Ureter (tissue), 1 donor: ENCODE measurements at places on chromosomes 6 and 20.

GRCh38 chr6:38117281-38117680 is 297.8 kb downstream of the ZFAND3 start:
- DNase-seq: no peak

DNA sequence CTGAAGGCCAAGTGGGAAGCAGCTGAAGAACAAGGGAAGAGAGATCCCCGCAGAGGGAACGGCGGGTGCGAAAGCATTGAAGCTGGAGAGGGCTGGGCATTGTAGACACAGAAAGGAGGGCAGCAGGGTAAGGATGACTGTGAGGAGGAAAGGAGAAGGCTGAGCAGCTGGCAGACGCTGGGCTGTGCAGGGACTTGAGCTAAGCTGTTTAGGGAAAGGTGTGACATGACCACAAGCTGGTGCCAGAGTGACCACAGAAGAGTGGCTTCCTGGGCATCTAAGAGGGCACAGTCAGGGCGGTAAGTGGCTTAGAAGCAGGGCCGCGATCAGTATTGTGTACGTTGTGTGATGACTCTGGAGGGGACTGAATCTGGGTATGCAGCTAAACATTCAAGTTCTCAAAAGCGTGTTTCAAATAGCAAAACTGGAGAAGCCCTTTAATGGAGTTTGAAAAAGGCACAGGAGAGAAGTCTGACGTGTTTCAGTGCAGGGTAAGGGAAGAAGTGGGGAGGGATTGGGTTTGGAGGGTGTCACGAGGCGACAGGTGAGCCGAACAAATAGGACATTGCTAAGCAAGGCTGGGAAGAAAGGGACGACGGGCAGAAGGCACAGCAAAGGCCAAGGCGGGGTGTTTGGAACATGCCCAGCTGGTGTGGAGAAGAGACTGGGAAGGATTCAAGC is 46.1 kb upstream of the ARFGEF2 start:
- no peak for DNase-seq

DNA sequence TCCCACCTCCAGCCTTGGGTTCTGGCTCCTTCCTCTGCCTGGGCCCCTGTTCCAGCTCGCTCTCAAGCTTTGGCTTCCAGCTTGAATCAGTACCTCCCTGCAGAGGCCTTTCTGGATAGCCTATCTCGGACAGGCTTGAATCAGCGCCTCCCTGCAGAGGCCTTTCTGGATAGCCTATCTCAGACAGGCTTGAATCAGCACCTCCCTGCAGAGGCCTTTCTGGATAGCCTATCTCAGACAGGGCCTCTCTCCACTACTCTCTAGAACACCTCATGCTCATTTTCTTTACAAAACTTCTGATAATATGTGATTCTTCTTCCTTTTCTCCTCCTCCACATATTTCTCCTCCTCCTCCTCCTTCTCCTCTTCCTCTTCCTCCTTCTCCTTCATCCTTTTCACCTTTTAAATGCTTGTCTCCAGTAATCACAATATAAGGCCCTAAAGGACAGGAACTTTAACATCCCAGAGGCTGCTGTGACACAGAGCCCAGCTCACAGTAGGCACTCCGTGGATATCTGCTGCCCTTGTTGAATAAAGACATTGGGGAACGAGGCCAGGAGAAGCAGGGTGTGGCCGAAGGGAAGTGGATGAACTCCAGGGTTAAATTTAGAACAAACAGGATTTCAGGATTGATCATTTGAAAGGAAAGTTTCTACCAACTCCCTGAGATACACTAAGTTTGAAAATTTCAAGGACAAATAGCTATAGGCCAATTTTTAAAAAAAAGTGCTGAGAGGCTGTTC is 9.3 kb upstream of the RPS6KA2 start:
- no peak for DNase-seq

DNA sequence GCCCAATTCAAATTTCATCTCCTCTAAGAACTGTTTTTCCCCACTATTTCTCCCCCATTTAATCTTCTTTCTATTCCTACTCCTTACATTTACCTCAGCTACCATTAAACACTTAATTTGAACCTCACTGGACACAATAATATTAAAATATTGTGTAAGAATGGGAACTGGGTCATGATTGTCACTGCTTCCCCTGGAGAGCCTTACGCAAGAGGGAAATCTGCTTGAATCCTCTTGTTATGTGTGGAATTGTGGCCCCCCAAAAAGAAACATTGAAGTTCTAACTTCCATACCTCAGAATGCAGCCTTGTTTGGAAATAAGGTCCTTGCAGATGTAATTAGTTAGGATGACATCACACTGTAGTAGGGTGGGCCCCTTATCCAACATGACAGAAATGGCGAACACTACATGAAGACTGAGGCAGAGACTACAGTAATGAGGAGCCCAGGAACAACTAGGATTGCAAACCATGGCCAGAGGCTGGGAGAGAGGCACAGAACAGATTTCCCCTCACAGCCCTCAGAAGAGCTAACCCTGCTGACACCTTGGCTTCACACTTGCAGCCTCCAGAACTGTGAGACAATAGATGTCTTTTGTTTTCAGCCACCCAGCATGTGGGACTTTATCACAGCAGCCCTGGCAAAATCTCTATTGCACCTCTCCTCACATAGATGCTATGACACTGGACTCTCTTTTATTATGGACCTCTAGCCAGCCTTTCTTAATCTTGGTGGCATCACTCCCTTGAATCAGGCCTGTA is 29.9 kb downstream of the HIVEP2 start:
- no peak for DNase-seq

DNA sequence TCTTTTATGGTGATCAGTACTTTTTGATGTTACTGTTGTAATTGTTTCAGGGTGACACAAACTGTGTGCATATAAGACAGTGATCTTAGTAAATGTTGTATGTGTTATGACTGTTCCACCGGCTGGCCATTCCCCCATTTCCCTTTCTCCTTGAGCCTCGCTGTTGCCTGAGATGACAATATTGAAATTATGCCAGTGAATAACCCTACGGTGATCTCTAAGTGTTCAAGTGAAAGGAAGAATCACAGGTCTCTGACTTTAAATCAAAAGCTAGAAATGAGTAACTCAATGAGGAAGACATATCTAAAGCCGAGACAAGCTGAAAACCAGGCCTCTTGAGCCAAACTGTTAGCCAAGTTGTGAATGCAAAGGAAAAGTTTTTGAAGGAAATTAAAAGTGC is 32.3 kb downstream of the TULP4 start:
- DNase-seq: no peak

GRCh38 chr20:33240923-33241322 is 5.1 kb downstream of the BPIFA1 start:
- DNase-seq: no peak

GRCh38 chr6:21200134-21200870 is 393.2 kb upstream of the SOX4 start:
- DNase-seq: no peak

DNA sequence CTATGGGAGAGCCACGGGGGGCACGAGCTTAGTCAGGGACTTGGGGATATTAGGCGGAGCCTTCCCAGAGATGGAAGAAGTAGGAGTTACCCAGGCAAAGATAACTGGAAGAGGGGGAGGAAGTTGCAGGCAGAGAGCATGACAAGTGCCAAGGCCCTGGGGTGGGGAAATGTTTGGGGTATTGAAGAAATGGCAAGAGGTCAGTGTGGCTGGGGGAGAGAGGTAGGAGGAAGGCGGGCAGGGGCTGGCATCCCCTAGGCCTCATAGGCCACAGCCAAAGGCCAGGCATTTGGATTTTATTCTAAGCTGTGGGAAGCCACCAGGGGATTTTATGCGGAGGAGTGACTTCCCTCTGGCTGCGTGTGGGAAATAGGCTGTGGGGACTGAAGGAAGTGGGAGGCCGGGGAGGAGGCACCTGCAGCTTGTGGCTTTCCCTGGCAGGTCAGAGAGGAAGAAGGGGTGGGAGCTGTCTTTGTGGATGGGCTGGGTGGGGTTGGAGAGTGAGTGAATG is 22.7 kb downstream of the SNAI1 start:
- no peak for DNase-seq

DNA sequence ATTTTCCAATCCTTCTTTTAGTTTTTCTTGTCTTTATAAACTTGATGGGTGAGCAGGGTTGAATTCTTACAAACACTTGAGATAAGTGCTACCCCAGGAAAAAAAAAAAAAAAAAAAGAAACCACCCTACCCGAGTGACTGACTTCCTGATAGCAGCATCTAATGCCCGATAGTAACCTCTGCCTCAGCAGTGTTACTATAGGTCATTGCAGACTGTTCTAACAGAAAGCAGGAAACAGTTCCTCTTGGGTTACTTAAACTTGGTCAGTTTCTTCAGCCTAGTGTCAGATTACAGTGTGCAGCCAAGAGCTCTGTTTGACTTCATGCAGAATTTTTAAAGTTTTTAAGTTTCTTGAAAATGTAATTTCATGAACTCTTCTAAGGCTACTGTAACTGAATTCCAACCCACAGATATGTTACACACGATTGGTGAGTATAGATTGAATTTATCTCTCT is 2.1 kb downstream of the MYLIP start:
- DNase-seq: no peak

- no peak for DNase-seq
Measured at GRCh38 chr6:163738304-163738703, 323.8 kb downstream of the QKI start.

DNA sequence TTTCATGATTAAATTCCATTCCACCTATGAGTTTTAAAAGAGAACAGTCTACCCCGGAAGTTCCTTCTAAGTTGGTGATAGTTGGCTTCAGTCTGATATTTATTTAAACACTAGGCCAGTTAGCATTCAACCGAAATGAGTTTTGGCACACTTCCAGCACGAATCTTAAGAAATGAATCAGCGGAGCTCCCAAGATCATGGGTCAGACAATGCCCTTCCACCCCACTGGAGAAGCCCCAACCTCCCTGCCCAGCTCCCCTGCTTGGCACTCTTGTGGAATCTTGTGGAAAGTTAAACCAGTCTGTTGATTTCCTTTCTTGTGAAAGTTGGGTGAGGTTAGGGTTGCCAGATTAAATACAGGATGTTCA is 64.3 kb downstream of the MKKS start:
- DNase-seq: peak; percentile 45

- DNase-seq: no peak
Measured at GRCh38 chr6:33118525-33119123, 42.8 kb downstream of the HLA-DPB1 start.

GRCh38 chr6:145022199-145022796 is 713.0 kb downstream of the EPM2A start:
- no peak for DNase-seq
